Activated naive CD4-positive, alpha-beta T cell treated with anti-CD3 and anti-CD28 coated beads, Interleukin-2, amount 10 ng/mL, durations not matched to agents 7 days and 5 days (primary cell): ENCODE measurements at places on chromosomes 5 and 9.
A peak's percentile ranks its signal among the peaks of the same experiment; 100 is the strongest.

- peak within 1 kb of the TSS; percentile 81 for H3K27ac ChIP-seq
- peaks cover 63% of the 10 kb centered on the region for H3K4me1 ChIP-seq
- no peaks in the 10 kb centered on the region for H3K27me3 ChIP-seq
- peak within 1 kb of the TSS; percentile 84 for H3K4me3 ChIP-seq
Observed at GRCh38 chr9:136400038-136400834, at the start of gene SNAPC4. Gene SNAPC4 (minus strand): TSS chr9:136400170. CDS start chr9:136398428, 1,742 bp downstream.

DNA sequence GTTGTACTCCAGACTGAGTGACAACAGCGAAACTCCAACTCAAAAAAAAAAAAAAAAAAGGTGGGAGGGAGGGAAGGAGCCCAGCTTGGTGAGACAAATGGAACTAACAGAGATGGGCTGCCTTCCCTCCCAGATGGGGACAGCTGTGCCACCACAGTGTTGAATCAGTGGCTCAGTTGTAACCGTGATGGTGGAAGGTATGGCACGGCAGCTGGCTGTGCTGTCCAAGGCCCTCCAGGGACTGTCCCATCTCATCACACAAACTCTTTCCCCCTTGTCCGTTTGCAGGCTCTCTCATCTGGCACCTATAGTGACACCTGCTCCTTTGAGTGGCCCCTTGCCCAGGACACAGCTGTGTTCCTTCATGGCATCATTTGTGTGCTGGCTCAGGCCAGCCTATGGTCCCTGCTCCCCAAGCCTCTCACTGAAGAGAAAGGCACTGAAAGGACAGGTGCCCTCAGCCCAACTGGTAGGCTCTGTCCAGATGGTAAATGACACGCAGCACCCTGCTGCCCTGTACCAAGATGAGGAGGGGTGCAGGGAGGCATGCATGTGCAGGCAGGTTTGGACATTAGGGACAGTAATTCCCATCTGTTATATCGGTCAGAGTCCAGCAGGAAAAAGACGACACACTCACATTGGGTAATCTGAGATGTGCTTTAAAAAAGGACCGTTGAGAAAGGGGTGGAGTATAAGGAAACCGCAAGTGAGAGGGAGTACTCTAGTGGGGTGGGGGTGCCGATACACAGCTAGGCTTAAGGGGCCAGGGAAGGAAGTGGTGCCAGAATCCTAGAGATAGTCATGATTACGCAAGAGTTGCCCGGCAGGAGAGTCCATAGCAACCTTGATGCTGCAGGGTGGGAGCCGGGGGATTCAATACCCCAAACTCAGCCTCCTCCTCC is 4.3 kb downstream of the SMIM33 start:
- no peaks in the 10 kb centered on the region for H3K27me3 ChIP-seq
- DNase-seq: peak; percentile 44
- H3K4me1 ChIP-seq: peaks cover 93% of the 10 kb centered on the region
- peak overlapping the region; percentile 86 for H3K27ac ChIP-seq

GRCh38 chr9:113886933-113887332 is 10.8 kb downstream of the ZNF618 start:
- no peak overlapping the region for H3K27ac ChIP-seq
- no peak for DNase-seq
- H3K36me3 ChIP-seq: no peaks in the 10 kb centered on the region

DNA sequence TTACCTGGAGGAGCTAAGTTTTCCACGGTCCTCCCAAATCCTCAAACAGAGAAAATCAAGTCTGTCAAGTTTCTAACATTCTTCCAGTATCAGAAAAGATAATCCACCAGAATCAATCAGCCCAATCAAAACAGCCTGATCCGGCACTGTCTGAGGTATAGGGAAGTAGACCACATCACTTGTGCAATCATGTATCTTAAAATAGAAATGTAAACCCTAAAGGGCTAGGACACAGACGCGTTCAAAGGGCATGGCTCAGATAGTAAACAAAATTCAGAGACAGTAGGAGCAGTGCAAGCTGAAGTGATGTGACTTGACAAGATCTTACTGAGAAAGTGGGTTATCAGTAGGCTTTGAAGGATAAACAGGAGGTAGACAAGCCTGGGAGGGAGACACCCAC is 252.4 kb upstream of the DAPK1 start:
- no peak for DNase-seq
- no peaks in the 10 kb centered on the region for H3K27me3 ChIP-seq
- H3K27ac ChIP-seq: no peak overlapping the region
- H3K36me3 ChIP-seq: no peaks in the 10 kb centered on the region
- no peak overlapping the region for H3K4me3 ChIP-seq

DNA sequence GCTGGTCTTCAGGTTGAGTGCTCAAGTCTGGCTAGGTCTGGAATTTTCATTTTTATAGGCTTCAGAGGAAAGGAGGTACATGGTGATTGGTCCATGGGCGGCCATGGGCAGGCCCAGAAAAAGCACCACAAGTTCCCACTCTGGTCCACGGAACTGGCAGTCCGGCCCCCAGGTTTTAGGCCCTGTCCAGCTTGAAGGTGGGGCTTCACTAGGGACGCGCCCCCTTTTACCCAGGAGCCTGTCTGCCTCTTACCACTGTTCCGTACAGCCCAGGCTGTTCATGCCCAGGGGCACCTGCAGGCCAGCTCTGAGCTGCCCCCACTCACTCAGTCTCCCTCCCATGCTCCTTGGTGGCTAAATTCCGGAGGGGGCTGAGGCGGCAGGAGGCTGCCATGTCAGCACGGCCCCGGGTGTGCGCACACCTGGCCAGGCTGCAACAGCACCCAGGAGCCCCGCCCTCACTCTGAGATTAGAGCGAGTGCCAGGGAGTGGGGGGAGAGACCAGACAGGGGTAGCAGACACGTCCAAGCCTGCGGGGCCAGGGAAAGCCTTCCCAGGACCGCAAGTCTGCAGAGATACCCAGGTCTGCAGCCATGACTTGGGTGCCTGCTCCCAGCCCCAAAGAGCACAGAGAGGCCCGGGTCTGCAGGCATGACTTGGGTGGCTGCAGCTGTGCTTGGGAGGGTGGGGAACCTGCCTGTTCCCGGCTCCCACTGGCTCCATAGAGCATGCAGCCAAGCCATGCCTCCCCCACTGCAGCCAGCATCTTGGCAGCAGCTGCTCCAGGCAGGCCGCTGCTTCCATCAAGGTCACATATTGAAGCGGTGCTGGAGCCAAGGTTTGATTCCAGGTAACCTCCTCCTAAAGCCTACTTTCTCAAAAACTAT is 390.2 kb upstream of the SGCD start:
- no peak overlapping the region for H3K4me3 ChIP-seq
- no peaks in the 10 kb centered on the region for H3K27me3 ChIP-seq
- H3K27ac ChIP-seq: no peak overlapping the region
- H3K4me1 ChIP-seq: no peaks in the 10 kb centered on the region
- H3K36me3 ChIP-seq: no peaks in the 10 kb centered on the region

GRCh38 chr5:164688437-164688836 is 1183.0 kb downstream of the MAT2B start:
- no peaks in the 10 kb centered on the region for H3K36me3 ChIP-seq
- H3K27me3 ChIP-seq: no peaks in the 10 kb centered on the region
- H3K4me1 ChIP-seq: no peaks in the 10 kb centered on the region
- no peak for DNase-seq
